ENCODE measurements at places on chromosomes 6 and 20.

DNA sequence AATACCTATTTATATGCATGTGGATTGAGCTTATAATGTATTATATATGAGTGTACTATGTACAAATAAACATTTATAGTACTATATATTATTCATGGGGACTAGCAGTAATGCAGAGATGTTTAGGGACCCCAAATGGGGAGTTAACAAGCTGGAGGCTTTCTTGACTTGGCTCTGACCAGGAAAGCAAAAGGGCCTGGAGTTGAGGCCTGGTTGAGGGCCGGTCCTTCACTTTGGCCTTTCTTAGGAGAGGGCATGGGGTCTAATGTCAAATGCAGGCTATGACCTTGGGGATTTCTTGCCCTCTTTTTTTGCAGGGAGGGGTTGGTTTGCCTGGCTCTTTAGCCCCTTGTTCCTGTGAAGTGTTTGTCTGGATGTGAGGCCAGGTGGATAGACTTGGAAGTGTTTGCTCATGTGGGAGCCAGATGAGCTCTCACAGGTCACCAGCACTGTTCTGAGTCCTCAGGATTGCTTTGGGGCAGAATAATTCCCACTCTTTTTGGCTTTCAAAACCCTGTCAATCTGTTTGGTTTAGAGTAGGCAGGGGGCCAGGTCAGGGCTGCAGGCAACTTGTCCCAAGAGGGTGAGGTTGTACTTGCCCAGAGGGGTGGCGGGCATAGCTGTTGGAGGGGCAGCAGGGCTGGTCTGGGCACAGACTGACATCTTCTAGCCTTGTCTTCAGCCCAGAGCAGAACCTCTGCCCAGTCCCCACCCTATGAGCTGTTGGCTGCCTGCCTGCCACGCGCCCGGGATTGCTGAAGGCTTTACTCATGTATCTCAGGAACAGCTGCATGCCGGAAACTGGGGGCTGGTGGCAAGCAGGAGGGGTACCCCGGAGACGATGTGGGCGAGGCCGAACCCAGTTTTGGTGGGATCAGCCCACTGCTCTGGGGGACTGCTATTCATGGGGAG is 14.6 kb downstream of the TJAP1 start:
- DNase-seq = peak; percentile 59

GRCh38 chr6:106757722-106758467 is 128.5 kb downstream of the QRSL1 start:
- no peak for DNase-seq

DNA sequence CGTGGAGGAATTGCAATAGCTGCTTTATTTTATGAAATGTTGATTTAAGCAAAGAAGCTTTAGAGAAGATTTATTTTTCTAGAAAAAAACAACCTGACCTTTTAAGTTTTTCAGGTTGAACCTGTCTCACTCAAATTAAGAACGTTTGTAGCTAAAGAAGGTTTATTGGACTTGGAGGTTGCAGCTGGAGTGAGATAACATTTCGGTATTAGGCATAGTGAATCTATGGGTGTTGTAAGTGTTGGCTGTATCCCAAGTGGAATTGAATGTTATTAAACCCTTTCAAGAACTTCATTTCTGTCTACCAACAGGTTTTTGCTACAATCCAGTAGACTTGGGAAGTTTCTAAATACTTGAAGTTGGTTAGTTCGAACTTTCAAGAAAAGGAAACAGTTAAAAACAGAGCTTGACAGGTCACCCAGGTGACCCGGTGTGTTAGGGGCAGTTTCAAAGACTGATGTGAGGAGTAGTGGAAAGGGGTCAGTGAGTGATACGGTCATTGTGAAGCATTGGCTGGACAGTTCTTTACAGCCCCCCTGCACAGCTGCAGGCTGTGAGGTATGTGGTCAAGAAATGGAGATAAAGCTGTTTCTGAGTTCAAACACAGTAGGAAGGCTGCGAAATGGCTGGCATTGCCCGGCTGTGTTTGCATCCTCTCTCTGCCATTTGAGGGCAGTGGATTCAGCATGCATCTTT is 2.4 kb upstream of the TBCC start:
- DNase-seq = no peak

DNA sequence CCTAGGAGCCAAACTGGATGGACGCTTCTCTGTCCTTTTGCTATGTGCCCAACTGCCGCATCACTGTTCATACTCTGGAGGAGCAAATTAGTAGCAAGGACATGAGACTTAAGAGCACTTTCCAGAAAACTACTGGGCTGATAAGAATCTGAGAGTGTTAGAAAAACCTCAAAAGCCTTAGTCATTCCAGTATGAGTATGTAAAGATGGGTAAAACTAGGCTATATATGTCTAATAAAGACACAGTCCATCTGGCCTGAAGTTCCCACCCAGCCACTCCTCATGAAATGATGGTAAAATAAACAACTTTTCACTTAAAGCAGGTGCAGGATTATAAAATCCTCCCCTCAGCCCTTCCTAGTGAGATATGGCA is 30.6 kb downstream of the SHLD1 start:
- DNase-seq = no peak

DNA sequence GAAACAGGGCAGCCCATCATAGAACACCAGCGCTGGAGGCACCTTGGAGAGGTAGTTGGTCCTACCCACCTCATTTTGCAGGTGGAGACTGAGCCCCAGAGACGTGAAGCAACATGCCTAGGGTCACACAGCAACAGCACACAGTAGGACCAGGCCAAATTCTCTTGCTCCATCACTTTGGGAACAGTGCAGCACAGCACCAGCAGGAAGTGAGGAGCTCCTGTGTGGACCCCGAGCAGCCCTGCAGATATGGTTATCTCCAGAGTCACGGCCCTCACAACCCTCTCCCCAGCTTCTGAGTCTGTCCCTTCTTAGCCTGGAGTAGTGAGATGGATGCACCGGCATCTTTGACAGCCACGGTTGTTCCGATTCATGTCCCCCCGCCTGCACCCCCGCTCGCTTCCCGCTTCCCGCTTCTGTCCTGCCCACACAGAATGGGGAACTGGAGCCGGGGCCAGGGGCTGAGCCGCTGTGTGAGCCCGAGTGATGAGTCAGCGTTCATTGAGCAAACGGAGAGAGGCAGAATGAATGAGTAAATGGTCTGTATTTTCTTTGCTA is 72.6 kb upstream of the DUSP22 start:
- peak; percentile 43 for DNase-seq

GRCh38 chr6:22828179-22829062 is 259.1 kb downstream of the HDGFL1 start:
- peak; percentile 97 for DNase-seq

- DNase-seq = no peak
Measured at GRCh38 chr6:21937466-21937865, 343.9 kb downstream of the SOX4 start.

All from brain microvascular endothelial cell (primary cell).